ENCODE measurements at places on chromosomes 6 and 20.

GRCh38 chr6:40323881-40324634 lies 263.1 kb downstream of the LRFN2 start:
- no peak for DNase-seq

- no peak for DNase-seq
These were observed 255.9 kb upstream of the SULF2 start for GRCh38 chr20:48041078-48041780.

- DNase-seq: no peak
These were observed 20.0 kb upstream of the POU5F1 start for GRCh38 chr6:31190488-31190887.

DNA sequence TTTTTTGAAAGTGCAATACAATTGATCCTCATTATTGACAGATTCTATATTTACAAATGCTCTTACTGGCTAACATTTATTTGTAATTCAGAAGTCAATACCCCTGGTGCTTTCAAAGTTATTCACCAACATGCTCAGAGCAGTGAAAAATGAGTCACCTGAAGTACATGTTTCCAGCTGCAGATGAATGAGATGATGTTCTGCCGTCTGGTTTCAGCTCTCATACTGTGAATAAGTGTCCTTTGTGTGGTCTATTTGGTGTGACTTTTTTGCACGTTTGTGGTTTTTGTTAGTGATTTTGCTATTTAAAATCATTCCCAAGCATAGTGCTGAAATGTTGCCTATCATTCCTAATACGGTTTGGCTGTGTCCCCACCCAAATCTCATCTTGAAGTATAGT lies 22.3 kb upstream of the EYA4 start:
- DNase-seq: no peak

- DNase-seq: no peak
These were observed 60.1 kb upstream of the CD93 start for GRCh38 chr20:23146181-23146580.

DNA sequence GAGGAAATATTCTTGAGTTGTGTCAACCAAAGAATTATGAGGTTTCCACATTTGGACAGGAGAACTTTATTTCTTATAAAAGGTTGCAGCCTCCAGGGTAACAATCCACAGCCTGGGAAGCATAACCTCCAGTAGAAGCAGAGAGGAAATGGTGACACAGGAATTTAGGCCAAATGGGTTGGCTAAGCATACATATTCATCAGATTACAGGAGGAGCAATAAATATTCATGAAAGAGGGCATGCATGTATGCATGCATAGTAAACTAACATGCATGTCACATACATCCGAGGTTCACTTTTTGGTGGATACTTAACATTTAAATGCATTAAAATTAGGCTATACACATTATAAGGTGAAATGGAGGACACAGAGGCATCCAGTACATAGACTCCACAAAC lies 55.7 kb upstream of the NT5E start:
- DNase-seq: no peak

GRCh38 chr6:135269481-135269891 lies 88.4 kb downstream of the MYB start:
- no peak for DNase-seq

- DNase-seq: no peak
These were observed 363.6 kb downstream of the RFPL4B start for GRCh38 chr6:112710710-112711109.

- no peak for DNase-seq
These were observed 67.4 kb upstream of the ARMC2 start for GRCh38 chr6:108780784-108781183.

DNA sequence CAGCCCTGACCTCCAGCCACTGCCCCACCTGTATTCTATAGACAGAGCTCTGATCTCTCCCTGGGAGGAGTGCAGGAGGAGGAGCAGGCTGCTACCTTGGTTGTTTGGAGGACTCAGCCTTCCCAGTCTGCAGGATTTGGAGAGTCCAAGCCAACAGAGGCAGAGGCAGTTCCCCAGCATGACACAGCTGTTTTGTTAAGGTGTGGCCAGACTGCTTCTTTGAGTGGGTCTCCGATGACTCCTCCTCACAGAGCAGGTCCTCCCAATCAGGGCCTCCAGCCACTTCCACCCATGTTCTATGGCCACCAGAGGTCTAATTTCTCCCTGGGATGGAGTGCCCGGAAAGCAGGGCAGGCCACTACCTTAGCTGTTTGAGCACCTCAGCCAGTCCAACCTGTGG lies 203.5 kb downstream of the HACE1 start:
- DNase-seq: no peak

GRCh38 chr6:41976794-41977484 lies 35.3 kb upstream of the CCND3 start:
- DNase-seq: no peak

DNA sequence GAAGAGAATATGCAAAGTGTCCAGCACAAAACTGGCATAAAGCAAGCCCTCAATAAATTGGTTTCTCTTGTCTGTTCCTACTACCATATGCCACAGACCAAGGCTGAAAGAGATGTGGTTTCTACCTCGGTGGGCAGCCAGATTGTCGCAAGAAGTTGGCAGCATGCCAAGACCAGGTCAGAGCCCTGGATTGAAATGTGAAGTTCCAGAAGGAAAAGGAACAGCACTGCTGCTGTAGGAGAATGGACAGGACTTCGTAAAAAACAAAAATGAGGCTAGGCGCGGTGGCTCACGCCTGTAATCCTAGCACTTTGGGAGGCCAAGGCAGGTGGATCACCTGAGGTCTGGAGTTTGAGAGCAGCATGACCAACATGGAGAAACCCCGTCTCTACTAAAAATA lies 22.1 kb downstream of the MRPL14 start:
- no peak for DNase-seq

GRCh38 chr6:76843054-76843822 lies 620.1 kb downstream of the HTR1B start:
- DNase-seq: no peak

DNA sequence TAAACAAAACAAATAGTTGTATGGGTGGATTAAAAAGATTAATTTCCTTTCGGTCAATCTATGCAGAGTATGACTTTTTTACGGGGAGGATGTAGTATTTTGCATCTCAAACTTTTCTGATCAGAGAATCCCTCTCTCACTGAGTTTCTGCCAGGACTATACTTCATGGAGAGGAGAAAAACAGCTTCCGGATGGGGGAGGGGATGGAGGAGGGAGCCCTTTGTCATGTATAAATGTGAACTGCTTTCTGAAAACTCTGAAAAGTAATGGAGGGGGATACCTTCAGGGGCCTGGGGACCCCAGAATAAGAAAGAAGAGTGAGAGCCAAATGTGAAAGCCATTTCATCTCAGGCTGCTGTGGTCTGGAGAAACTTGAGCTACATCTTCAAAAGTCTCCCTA lies 173.1 kb upstream of the KCNK16 start:
- no peak for DNase-seq

DNA sequence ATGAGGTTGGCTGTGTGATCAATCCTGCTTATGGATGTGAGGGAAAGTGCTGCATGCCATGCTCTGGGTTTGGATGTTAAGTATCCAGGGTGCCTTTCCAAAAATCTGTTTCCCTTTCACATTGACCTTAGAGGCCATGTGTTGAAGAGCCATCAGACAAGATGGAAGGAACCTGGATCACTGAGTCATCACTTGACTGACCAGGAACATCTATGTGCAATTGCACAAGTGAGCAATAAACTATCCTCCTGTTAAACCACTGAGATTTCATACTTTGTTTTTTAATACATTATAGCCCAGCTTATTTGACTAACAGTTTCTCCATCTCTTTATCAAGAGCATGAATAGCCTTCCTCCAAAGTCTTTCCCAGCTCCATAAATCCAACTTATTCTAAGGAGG lies 17.8 kb upstream of the TMEM14A start:
- DNase-seq: no peak

DNA sequence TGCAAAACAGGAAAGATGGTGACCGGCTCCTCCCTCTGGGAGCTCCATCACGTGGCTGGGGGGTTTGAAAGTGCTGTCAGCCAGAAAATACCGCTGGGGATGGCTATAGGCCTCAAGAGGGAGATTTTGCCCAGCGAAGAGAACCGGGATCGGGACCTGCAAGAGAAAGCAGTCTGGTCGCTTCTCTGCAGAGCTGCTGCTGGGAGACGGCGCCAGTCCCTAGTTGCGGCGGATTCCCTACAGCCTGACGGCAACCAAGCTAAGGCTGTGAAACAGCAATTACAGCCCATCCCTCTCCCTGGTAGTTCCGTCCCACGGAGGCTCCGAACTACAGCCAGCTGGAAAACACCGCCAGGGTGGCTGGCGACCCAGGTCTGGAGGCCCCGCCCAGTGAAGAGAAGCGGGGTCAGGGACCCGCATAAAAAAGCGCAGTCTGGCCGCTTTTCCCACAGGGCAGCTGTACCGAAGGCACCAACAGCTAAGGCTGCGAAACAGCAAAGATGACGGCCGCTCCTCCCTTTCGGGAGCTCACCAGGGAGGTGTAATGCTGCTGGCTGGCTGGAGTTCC lies 238.1 kb upstream of the IRAK1BP1 start:
- no peak for DNase-seq

DNA sequence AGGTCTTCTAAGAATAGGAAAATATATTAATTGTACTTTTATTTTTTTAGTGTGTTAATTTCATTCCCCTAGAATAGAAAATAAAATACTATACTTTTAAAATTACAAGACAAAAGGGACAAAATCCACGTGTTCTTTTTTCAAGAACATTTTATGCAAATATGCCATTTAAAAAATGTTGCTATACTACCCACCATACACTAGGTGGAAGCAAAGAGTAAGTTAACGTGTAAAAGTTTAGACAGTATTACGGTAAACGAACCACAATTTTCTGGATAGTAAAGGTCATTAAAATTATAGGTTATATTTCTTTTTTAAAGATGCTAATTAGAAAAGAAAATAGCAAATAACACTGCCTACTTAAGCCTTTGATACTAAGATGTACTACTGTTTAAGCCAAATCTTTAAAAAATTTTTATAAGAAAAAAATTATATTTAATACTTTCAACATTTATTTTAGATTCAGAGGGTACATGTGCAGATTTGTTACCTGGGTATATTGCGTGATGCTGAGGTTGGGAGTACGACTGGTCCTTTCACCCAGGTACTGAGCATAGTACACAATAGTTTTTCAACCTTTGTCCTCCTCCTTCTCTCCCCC lies 287.6 kb downstream of the PHF3 start:
- no peak for DNase-seq

- DNase-seq: no peak
These were observed 24.0 kb downstream of the C6orf132 start for GRCh38 chr6:42118162-42119001.

GRCh38 chr6:76124018-76124417 lies 51.6 kb upstream of the IMPG1 start:
- no peak for DNase-seq

DNA sequence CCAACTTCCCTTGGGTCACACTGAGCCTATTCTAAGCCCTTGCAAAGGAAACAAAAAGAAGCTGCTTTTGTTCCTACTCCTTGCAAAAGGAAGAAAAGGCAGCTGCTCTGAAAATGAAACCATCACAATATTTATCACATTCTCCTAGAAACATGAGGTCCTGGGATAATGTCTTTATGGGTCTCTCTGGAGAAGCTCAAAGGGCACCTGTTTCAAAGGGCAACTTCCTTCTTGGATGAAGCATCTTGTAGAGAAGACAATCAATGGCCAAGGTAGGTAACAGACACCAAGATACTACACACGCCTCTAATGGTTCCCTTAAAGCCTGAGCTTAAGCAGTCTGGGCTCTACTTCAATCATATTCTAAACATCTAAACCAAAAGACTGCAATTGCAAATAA lies 10.4 kb downstream of the ELOVL5 start:
- no peak for DNase-seq
